ENCODE measurements at places on chromosomes 11 and 22.
A peak's percentile ranks its signal among the peaks of the same experiment; 100 is the strongest.

DNA sequence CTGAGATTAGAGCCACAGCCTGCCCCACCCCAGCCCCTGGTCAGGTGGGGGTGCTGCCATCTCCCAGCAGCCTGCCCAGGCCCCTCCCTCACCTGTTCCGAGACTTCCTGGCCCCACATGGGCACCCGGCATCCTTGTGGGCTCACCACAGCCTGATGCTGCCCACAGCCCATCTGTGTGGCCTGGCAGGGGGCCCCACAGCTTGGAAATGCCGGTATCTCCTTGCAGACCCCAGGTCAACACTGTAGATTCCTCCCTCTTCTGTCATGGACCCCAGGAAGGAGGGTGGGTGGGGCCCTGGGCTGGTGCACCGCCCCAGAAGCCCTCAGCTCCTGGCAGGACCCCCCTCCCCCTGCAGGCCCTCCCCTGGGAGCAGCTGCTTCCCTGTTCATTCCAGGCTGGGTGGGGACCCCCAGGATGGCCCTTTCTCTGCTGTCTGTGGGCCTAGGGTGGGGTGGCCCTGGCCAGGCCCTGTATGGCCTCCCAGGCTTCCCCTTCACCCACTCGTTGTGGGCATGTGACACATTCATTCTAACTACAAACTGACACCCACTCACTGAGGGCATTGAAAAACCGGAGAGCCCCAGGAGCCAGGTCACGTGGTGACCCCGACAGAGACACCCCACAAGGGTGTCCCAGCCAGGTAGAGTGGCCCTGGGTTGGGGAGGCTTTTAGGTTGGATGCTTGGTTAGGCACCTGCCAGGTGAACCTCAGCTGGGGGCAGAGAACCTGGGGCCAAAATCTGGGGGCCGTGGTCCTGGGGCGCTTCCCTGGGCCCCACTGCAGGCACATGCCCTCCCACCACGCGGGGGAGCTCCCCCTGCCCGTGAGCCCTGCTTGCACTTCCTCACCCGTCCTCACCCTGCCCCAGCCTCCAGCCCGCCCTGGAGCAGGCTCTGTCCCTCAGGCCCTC lies 44.1 kb upstream of the CCDC188 start:
- DNase-seq = no peak

- no peak for DNase-seq
Measured at GRCh38 chr11:77515063-77515462, 41.2 kb upstream of the PAK1 start.

DNA sequence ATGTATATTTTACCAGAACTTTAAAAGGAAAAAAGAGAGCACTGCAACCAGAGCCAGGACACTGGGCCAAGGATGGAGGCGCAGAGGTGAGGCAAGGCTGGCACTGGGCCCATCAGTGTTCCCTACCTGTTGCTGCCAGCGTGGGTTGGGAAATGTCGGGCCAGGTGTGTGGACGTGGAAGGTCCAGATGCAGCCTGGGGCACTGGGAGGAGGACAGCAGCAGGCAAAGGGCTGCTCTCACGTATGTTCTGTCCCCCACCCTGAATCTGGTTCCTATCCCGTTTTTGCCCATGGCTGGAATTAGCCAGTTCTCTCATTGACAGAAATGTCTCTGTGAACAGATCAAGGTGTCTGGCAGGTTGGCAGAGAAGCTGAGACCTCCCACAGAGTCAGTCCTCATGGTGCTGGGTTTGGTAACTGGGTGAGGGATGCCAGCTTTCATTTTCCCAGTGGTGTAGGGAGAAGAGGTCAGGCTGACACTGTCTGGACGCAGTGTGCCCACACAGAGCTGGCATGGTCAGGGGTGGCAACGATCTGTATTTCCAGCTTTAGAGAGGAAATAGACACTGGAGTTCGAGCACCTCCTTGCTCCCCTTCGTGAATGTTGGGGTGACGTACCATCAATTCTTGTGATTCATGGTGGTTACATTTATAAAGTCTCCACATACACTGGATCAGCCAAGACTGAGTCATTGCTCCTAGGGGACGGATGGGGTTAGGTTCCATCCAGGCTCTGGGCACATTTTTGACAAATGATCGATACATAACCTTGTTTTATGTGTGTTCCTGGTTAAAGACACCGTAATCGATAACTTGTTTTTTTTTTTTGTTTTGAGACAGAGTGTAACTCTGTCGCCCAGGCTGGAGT lies 4.3 kb upstream of the PNPLA3 start:
- DNase-seq = no peak

DNA sequence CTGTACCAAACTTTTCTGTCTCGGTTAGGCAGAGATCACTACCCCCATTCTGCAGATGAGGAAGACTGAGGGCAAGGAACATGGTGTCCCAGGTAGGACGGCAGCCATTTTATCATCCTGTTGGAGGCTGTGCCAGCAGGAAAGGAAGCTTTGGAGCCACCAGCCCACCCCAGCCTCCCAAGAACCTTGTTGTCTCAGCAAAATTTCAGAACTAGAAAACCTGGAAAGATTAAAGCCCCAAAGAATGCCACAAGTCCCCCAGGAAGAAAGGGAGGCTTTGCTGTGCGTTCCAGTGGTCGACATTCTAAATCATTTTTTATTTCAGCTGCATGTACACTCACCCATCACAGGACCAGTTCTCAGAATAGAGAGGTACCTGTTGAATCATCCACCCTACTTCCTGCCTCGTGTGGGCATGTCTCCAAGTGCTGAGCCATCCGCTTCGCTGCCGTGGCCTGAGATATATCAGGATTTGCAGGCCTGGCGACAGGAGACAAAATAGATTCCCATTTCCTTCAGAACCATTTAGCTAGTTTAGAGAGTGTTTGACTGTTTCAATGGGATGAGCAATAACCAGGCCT lies 13.0 kb upstream of the EIF3D start:
- DNase-seq = no peak

GRCh38 chr11:44899959-44900358 lies 50.7 kb downstream of the TP53I11 start:
- DNase-seq = peak; percentile 53

Measured in WERI-Rb-1 (cell line).